ENCODE measurements at places on chromosomes 13 and 19.

DNA sequence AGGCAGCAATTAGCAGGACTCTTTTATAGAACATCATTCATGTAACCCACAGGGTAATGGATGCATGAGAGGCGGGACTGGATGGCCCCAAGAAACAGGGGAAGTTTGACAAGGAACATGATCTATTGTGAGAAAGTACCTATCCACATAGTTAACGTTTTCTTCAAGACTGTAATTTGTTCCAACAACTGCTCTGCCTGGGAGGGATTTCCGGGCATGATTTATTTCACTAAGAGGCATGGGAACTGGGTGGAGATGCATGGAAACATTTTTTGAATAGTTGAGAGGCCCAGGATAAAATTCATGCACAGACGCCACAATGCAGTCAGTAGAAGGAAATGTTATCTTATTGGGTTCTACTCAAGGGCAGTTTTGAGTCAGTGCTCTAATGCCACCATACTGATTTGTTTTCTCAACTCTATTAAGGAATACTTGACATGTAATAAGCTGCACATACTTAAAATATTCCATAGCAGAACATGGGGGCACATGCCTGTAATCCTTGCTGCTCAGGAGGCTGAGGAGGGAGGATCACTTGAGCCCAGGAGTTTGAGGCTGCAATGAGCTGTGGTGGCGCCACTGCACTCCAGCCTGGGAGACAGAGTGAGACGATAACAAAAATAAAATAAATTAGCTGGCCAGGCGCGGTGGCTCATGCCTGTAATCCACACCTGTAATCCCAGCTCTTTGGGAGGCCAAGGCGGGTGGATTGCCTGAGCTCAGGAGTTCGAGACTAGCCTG is 9.9 kb upstream of the ATG4D start:
- no peak for DNase-seq

GRCh38 chr19:2048104-2048958 is 2.7 kb downstream of the MKNK2 start:
- DNase-seq, result no peak

DNA sequence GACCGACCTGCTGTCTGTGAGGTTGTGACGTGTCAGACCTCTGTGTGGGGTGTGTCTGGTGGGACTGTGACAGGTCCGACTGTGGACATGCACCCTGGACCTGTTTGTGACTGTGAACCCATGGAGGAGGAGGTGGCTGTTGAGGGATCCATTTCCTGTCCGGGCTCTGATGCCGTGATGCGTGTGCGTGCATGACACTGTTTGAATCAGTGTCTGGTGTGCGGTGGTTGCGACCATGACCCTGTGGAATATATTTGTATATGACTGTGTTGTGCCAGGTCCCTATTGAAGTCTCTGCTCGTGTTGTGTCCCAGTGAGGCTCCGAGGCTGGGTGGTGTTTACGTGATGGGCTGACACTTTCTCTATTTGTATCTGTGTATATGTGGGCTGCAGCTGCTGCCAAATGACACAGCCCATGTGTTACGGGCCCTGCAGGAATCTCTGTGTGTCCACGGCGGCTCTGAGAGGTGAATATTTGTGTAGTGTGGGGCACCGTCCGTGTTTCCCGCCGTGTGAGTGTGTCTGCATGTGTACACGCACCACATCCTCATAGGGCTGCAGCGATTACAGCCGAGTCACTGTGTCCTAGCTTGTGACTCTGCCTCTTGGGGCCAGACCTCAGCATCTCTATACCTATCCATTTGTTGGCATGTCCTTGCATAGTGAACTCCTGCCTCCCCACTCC is 18.3 kb downstream of the CCDC97 start:
- no peak for DNase-seq

- DNase-seq, result peak; percentile 51
Observed at GRCh38 chr19:49497047-49497788, 984 bp downstream of the RPS11 start.

DNA sequence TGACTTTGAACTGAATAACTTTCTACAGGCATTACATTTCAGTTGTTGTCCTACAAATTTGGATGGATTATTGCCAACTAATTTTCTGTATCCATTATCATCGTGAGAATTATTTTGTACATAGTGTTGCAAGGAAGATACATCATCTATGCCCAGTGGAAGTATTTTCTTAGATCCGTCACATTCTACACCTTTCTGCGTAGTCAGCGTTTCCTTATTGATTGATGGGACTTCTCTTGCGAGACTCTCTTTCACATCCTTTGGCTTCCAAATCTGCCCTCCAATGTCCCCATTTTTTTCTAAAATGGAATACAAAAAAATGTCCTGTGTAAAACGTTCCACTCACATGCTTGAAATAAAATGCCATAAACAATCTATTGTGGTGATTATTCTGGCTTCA is 9.2 kb downstream of the ZIM3 start:
- no peak for DNase-seq

DNA sequence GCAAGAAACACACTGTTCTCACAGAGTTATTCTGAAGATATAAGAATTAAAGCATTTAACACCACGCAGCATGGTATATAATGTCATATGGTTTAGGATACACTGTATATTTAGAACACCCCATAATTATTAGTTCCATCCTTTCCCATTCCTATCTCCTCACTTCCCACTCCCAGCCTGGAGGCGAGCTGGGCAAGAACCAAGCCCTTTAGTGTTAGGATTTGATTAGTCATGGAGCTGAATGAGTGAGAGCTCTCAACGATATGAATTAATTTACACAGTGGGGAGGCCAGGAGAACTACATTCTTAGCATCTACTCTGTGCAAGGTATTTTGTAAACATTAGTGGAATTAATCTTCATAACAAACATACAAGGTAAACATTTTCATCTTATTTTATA is 934.3 kb downstream of the DIAPH3 start:
- no peak for DNase-seq

- DNase-seq, result no peak
Observed at GRCh38 chr19:12581100-12581499, 29.5 kb downstream of the ZNF490 start.

- DNase-seq, result no peak
Observed at GRCh38 chr13:59914556-59914955, 249.2 kb downstream of the DIAPH3 start.
